ENCODE measurements at places on chromosomes 2 and 18. TPM values are rescaled to one million over a fixed set of nuclear protein-coding genes. Genes with fewer than 3 reads are reported as not detected.

DNA sequence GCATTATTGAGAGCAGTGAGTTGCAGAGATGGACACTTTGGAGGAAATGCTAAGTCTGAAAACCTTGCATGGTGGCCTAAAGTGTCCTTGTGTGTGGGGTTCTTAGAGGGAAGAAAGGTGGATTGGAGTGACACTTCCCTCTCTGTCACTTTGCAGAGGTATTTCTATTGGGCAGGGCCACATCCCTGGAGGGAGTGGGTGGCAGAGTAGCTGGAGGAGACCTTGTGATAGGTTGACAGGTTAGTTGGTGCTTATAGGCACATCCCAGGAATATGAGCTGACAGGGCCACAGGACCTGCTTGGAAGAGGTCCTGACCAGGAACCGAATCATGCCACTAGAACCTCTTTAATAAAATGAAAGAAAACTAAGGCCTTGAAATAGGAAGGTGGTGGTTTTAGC lies 972 bp upstream of the IGFBP5 start:
- no peak for DNase-seq

DNA sequence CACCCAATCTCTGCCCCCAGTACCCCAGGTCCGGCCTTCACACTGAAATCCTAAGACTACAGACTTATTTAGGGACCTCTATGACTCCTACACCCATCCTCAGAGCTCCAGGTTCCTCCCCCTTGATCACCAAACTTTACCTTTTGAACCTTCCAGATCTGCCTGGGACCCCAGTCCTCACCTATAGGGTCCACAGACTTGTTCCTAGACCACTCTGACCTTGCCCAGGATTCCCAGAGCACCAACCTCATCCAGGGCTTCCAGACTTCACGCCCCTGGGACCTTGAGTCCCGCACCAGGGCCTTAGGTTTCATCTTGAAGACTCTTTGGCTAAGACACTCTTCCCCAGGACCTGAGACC lies 462 bp downstream of the CHCHD5 start:
- no peak for DNase-seq

The SLC9A4 gene
- polyA plus RNA-seq: not detected

DNA sequence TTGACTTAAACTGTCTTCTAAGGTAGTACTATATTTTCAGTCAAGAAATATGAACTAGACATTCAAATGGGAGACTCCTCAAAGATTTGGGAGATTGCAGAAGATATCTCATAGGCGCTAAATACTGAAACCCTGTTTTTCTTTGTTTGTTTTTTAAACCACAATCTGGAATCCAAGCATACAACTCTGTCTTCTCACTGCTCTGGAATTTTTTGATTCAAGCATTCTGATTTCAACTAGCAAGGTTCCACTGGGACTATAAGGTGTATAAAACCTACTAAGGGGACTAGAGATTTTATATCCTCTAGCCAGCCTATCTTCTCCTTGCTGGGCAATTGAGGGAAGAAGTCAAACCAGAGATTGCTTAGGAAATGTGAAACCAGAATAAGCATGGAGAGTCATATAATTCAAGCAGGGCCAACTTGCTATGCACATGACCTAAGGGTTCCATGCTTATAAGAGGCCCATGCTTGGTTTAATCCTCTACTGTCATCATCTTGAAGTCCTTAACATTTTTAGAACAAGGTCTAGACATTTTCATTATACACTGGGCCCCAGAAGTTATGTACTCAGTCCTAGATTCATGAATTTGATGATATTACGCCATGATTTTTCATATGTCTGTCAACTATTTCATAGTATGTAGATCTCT lies 405.5 kb downstream of the PARD3B start:
- DNase-seq: no peak

The FAM110C gene
- 2.6 TPM for polyA plus RNA-seq

DNA sequence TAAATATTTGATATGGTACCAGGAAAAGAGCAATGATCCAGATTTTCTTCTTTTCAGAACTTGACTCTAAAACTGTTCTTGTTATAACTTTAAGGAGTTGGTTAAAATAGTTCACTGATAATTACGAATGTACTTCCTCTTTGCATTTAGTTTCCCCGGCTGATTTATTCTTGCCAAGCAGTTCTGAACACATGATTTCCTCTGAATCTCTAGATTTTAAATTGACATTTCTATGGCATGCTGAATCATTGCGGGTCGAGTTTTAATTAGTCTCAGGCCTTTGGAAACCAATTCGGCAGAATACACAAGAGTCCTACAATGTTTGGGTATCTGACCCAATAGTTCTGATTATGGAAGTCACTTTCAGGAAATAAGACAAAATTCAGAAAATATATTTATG lies 37.3 kb upstream of the DNAH7 start:
- DNase-seq: no peak

- no peak for DNase-seq
Observed at GRCh38 chr2:179512281-179513035, 247.8 kb upstream of the SESTD1 start.

DNA sequence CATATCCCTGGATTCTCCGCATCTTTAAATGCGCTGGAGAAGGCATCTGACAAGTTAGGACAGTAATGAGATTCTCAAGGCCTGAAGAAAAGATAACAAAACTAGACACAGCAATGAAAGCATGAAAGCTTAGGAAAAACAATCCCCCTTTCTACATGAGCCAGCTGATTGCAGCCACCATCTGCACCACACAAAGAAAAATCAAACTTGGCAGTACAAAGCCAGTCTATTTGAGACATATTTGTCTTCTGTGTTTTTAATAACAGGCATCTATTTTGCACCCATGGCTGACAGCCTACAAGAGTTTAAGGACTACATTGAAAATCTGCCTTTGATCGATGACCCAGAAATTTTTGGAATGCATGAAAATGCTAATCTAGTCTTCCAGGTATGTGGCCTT lies 83.6 kb downstream of the TRABD2A start:
- no peak for DNase-seq

GRCh38 chr2:176072951-176073904 lies 10.5 kb downstream of the EVX2 start:
- DNase-seq: peak; percentile 32

GRCh38 chr2:172102391-172103359 lies at the start of gene DLX2:
Gene DLX2, minus strand, starts transcription at chr2:172102900. Its CDS starts 362 bp downstream, at chr2:172102538.
- DNase-seq: peak; percentile 92

- no peak for DNase-seq
Observed at GRCh38 chr2:189115126-189115525, 64.4 kb downstream of the COL5A2 start.

- DNase-seq: no peak
Observed at GRCh38 chr2:23312996-23313606, 71.9 kb upstream of the KLHL29 start.

- no peak for DNase-seq
Observed at GRCh38 chr2:173898178-173898668, 67.0 kb downstream of the SP3 start.

The GALR1 gene
- 0.03 TPM for polyA plus RNA-seq

GRCh38 chr2:239105234-239105633 lies 257.3 kb downstream of the TWIST2 start:
- no peak for DNase-seq

GRCh38 chr2:109021895-109022300 lies 32.9 kb upstream of the EDAR start:
- no peak for DNase-seq

DNA sequence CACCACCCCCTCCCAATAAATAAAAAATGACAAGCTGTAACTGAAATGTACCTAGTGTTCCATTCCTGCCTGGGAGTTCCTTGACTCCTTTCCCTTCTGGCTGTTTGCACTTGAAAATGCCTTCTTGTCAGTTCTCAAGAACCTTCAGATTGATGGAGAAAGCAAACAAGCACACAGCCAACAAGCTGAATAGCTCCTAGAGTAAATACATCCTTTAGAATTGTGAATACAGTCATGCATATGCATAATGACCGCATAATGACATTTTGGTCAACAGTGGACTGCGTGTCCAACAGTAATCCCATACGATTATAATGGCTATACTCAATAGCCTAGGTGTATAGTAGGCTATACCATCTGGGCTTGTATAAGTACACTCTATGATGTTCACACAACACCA lies 97.0 kb downstream of the LYPD6 start:
- peak; percentile 14 for DNase-seq

GRCh38 chr18:48922801-48923730 lies 27.7 kb downstream of the SMAD7 start:
- peak; percentile 87 for DNase-seq

DNA sequence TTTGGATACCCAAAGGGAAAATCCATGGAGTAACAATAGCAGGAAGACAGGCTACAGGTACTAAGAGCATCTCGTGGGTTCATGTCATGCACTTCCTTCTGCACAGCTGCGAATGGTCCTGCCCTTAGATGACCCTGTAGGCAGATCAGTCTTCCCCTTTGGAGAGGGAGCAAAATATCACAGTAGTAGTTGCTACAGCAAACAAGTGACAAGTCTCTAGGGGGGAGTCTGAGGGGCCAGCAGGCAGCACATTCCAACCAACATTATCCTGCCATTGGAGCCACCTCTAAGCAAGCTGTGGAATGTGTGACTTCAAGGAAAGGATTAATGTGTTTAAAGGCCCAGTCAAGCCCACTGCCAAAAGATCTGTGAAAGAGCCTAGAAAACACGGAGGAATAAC lies 273.2 kb upstream of the PARD3B start:
- no peak for DNase-seq

- no peak for DNase-seq
Observed at GRCh38 chr18:36331521-36331971, 34.0 kb downstream of the FHOD3 start.

DNA sequence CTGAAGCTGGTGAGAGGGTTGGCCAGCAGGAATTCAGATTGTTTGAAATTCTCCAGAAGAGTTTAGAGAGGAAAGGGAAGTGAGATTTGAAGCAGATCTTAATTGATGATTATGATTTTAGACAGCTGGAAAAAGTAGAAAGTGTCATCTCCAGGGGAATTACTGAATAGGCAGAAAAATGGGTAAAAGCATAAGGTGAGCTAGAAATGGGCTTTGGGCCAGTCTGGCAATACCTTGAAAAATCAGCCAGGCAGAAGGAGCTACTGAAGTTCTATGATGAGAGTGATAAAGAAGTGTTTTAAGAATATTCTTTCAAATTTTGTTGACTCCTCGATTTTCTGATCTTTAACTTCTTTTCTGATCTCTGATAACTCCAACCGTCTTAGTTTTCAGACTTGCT lies 172.9 kb upstream of the CCDC150 start:
- DNase-seq: no peak

DNA sequence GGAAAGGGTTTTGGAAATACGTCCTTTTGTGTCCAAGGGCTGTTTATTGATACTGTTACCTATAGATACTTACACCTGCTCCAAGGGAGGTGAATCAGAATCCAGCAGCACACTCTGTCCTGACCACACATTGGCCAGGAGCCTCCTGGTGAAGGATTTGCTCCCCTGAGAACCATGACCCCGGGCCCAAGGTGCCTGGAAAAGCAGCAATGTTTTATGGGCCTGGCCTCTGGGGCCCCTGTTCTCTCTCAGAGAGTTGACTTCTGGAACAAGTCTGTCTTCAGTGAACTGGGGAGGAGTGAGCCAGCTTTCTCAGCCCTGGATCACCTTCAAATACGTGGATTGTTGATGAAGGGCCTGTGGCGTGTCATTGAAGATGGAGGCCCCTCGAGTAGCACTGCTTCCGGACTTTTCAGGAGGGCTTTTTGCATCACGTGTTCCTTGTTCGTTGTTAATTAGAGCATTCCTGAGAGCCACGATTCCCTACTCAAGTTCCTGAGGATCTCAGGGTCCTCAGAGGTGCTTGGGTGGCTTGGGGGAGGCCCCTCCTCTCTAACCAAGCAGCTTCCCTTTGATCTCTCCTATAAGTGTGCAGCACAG lies 78.5 kb upstream of the RPL31 start:
- no peak for DNase-seq

DNA sequence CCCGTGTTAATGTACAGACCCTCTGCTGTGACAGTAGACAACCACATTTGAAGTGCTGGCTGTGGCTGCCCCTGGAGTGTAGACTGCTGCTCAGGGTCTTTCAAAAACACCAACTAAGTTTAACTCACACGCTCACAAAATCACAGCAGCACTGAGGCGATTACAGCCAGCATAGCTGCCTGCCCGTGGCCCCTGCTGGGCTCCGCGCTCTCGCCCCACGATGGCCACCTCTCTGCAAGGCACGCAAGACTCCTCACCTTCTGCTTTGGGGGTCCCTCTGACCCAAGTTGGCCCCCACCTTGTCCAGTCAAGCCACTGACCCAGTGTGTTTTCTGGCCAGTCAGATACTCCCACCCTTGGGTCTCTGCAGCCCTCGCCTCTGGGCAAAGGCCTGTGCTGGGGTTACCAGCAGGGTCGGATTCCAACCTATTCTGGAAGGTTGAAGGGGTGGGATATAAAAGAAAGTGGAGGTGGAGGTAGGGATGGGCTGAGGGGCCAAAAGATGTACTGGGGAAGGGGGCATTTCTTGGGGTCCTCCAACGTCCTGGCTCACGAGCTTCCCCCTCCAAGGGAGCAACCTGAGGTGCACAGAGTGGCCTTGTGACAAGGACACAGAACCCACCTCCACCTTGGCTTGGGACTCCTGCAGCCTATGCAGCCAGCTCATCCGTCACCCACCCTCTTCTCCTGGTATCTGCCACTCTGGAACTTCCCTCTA lies 2.9 kb upstream of the B3GNT7 start:
- DNase-seq: no peak

GRCh38 chr2:72148003-72148836 lies 558 bp upstream of the CYP26B1 start:
- no peak for DNase-seq

The OR6B2 gene
- not detected for polyA plus RNA-seq

GRCh38 chr2:230323385-230324106 lies 3.4 kb upstream of the SP140L start:
- DNase-seq: no peak

DNA sequence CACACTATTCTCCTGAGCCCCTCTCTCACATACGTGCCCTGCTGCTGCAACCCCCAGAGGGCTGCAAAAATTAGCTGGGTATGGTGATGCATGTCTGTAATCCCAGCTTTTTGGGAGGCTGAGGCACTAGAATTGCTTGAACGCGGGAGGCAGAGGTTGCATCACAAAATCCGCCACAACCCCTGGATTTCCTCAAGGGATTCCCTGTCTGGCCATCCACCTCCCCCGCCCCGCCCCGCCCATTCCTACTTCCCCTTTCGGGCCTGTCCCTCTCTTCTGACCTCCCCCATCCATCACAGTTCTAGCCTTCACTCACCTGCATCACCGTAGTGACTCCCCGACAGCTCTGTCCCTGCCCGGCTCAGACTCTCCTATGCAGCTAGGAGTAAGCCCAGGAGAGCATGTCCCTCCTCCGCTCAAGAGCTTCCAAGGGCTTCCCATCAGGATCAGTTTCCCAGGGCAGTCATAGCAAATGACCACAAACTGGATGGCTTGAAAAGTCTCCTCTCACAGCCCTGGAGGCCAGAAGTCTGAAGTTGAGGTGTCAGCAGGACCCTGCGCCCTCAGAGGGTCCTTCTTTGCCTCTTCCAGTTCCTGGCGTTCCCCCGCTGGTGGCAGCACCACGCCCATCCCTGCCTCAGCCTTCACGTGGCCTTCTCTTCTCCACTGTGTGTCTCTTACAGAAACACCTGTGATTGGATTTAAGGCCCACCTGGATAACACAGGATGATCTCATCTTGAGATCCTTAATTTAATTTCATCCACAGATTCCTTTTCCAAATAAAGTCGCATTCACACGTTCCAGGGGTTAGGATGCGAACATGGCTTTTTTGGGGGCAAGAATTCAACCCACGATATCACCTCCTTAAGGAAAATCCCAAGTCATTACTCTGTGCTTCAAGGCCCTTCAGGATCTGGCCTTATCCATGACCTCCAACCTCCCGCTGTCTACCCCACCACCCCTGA lies 58.5 kb downstream of the HS1BP3 start:
- DNase-seq: no peak

The CDH7 gene
- polyA plus RNA-seq: 0.79 TPM

The ATAD2B gene
- 11.0 TPM for polyA plus RNA-seq
